Fibroblast of skin of abdomen (primary cell): ENCODE measurements at places on chromosomes 2 and 18.

- DNase-seq, result peak; percentile 72
These were observed 86.5 kb downstream of the CDCA7 start for GRCh38 chr2:173441222-173441621.

- DNase-seq, result peak; percentile 97
These were observed at the start of the genes CPSF3 and ITGB1BP1 for GRCh38 chr2:9423100-9423921. Gene CPSF3, plus strand, starts transcription at chr2:9423654. Its CDS starts 120 bp downstream, at chr2:9423774. Gene ITGB1BP1, minus strand, starts transcription at chr2:9423528. Its CDS starts 4,831 bp downstream, at chr2:9418697.

- peak; percentile 26 for DNase-seq
These were observed 39.6 kb upstream of the BOD1L2 start for GRCh38 chr18:57107140-57107832.

DNA sequence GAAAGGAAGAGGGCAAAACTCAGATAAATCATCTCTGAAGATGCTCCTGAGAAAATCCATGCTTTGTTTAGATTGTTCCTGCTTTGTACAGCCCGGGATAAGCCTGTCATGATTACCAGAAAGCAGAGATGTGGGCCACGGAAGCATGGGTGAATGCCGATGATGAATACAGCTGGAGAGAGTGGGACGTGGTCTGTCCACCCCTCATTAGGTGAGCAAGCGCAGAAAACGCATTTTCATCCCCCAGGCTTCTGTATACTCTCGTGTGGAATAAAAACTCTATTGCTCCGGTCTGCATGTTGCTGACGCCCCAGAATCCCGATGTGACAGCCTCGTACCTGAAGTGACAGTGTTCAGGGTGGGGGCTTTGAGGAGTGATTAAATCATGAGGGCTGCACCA, 52.0 kb upstream of the SALL3 start:
- DNase-seq, result no peak

- no peak for DNase-seq
These were observed 126.0 kb downstream of the EPHA4 start for GRCh38 chr2:221446140-221446539.

- no peak for DNase-seq
These were observed 124.4 kb downstream of the ARL4C start for GRCh38 chr2:234372506-234372905.

DNA sequence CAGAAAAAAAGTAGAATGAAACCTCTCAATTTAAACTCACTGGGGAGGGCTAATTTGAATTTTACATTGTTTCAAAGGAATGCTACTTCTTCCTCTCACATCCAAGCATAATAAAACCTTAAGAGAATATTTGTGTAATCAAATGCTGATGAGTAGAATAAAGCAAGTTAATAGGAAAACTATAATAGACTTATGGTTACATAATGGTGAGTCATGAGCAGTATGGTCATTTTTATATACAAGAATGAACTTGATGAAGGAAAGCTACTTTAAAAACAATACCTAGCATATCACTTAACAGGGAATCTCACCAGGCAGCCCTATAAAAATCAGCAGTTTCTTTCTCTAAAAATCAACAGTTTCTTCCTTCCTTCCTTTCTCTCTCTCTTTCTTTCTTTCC, 80.3 kb downstream of the VSNL1 start:
- peak; percentile 56 for DNase-seq

DNA sequence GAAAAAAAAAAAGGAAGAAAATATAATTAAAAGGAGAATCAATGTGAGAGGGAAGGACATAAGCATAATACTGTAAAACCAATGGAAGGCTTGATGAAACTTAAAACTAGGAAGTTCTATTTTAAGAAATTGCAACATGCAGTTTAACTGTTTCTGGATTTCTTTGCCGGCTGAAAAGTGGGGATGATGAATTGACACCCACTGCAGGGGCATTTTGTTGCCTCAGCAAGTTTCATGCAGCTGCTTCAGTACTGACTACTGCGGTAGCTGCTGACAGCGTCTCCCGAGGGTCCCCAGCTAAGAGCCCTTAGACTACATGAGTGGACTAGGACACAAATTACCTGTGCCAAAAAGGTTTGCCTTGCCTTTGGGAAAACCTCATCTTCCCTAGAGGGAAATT, 69.2 kb downstream of the B3GNT2 start:
- no peak for DNase-seq

GRCh38 chr18:60413944-60414547, 41.5 kb upstream of the MC4R start:
- peak; percentile 26 for DNase-seq

GRCh38 chr2:62296034-62296831, 100.3 kb downstream of the B3GNT2 start:
- DNase-seq, result no peak

- DNase-seq, result no peak
These were observed 108.7 kb upstream of the ATL2 start for GRCh38 chr2:38485734-38486133.

DNA sequence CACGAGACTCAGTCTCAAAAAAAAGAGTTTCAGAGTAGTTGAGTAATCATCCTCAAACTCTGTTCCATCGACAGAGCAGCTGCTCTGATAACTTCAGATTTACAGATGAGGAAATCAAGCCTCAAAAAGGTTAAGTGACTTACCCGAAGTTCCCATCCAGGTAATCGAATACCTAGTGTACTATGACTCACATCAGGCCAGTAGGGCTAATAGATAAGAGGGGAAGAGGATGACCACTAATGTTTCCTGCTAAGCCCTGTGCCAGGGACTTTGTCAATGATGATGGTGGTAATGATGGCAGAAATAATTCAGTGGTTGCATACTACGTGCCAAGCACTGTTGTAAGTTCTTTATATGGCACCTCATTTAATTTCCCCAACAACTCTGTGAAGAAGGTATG, 80.9 kb downstream of the PLB1 start:
- no peak for DNase-seq

GRCh38 chr2:188265315-188265714, 26.4 kb upstream of the GULP1 start:
- no peak for DNase-seq

DNA sequence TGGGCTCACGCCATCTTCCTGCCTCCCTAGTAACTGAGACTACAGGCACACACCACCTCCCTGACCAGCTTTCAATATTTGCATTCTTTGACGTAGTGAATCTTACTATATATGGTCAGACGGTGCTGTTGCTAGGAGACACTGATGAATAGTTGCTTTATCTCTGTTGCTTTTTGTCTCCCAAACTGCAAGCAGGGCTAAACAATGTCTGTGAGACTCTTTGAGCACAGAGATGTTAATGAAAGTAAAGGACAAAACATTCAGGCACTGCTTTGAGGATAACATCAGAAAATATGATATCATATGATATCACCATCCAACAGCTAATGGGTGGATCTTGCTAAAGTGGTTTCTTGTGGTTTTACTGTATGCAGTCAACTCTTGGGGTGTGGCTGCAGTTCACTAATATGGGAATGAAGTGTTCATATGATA, 43.0 kb downstream of the EMILIN2 start:
- no peak for DNase-seq
